CD4-positive, alpha-beta T cell treated with Interleukin-1 beta for 1 hour (primary cell): ENCODE measurements at places on chromosomes 3 and 15.

DNA sequence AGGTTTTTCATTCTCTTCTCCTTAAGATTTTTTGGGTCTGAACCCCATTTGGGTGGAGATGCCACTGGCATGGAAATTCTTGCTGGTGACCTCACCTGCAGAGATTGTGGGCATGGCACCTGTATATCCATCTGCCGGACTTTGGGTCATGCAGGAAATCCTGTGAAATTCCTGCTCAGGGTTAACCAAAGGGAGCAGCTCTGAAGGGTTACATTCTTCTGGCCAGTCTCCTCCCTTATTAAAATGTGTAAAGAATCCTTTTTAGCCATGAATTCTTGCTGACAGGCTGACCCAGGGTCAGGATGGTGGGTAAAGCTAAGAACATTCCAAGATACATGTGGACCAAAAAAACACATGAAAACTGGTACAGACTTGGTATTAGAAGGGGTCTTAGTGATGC lies 27.4 kb downstream of the ARHGEF26 start:
- DNase-seq = no peak

DNA sequence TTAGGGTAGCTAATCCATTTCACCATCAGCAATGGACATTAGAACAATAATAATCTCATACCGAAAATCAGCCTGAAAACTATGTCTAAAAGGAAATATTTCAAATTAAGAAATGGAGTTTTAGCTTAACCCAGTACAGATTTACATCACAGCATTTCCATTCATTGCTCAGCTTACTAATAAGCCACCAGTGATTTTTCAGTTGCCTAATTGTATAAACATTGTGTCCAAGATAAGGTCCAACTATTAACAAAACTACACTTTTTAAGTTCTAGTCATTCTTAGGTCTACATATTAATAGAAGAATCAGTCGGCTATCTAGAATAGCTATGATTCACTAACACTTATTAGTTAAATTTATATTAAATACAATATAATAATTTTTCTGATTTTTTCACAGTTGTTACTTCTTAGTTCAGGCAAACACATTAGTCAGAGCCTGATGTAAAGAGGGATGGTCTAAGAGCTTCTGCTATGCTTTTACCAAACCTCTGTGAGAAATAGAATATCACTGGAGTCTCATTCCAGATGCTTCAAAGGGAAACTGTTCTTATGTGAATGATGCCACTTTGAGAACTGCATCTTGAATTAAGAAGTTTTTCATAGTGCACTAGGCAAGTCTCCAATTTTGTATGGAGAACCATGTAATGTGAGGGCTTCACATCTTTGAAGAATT lies 74.1 kb downstream of the CMSS1 start:
- DNase-seq = no peak

DNA sequence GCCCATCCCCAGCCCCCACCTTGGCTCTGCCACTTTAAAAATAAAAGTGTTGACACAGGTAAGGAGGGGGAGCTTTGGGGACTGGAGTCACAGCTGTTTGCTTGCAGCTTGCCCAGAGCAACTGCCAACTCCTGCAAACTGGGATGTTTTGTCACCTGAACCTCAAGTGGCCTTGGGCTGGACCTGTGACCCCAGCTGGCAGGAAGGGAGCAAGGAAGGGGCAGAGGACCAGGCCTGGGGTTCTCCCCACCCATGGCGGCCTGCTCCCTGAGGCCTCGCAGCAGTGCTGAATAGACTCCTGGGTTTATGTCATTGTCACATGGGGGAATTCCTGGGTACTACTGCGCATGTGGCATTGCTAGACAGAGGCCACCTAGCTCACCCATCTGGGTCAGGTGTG lies 246.9 kb upstream of the TLE3 start:
- no peak for DNase-seq

- no peak for DNase-seq
Measured at GRCh38 chr3:62679988-62680387, 195.2 kb downstream of the CADPS start.

DNA sequence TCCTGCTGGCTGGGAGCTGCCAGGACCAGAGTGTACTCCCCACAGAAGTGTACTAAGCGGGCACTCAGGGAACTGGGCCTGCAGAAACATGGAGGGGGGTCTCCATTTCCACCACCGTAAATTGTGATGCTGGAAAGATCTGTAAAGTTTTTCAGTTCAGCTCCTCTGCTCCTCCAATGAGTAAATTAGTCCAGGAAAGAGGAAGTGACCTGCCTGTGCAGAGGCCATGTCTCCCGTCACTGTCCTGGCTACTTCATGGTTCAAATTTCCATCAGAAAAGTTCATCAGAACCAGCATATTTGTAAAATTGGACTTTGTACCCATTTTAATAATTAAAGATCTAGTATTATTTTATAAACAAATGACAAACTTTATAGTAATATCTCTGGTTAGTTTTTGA lies 226.7 kb upstream of the THBS1 start:
- DNase-seq = no peak

DNA sequence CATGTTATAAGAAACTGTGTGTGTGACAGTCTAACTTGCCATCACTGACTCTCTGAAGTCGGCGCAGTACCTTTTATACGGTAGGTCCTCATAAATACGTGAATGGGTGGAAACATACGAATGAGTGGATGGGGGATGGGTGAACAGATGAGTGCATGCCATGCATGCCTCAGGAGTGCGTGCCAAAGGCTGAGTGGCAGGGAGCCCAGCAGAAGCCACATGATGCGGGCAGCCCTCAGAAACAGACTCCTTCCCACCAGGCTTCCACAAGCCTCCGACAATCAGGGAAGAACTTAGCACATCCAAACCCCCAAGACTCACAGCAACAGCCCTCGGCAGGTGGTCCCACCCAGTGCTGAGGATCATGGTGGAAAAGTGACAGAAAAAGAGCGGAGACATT lies 16.7 kb downstream of the HCN4 start:
- DNase-seq = no peak

- no peak for DNase-seq
Measured at GRCh38 chr15:31297575-31298456, 28.8 kb upstream of the KLF13 start.
